ENCODE measurements at places on chromosomes 3 and 15.
A peak's percentile ranks its signal among the peaks of the same experiment; 100 is the strongest.

DNA sequence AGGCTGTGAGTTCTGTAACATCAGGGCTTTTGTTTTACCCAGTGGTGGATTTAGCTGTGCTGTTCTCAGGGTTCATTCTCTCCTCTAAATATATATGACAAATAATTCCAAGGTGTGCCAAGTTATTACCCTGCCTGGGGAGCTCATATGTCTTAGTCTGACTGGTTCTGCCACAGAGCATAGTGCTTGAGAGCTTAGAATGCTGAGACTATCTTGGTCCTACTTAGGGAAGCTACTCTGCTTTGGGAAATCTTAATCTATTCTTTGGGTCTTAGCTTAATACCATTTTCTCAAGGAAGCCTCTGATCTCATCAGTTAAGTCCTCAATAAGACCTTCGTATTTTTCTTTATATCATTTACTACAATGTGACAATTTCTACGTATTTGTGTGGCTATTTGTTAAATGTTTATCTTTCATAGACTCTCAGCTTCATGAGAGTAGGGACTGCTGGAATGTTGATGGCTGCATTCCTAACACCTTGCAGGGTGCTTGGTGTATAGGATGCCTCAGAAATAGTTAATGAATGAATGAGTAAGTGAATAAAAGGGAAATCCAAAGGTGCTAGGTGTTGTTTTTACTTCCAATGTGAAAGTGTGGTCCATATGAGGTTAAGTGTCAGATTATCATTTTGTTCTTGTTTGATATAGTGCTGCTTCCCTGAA lies 1.8 kb downstream of the OTOL1 start:
- no peak for DNase-seq

DNA sequence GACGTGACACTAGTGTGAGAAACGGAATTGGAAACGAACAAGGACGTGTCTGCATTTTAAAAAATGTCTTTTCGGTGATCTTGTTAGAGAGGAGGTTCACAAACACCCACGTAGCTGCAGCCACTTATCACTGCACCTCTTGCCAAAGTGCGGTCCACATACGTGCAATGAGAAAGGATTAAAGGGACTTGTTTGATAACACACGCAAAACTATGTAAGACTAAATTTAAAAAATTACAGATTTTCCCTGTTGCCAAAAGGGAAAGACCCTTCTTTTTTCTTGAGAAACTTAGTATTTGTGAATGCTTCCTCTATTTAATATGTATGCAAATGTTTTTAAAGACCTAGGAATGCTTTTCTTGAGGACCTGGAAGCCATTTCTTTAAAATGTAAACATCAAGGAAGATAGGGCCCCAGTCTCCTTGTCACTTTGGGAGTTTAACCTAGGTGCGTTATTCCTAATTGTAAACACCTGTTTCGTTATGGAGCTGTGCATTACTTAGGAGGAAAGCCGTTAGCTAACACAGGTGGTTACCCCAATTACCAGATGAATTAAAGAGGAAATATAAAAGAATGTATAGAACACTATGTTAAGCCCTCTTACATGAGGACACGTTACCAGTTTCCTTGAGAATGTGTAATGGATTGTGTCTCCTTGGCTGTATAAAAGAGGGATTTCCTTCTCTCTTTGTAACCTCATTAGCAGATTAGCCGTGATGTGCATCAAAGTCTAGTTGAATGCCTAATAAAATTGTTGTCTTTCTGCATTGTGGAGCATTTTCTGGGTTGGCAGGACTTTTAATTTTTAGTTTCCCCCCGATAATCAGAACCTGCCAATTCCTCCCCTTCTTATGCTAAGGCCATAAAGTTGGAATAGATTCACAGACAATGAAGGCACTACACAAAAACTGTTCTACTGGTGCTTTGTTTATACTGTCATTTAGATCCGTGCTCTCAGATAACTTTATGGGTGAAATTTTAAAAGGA lies 1.0 kb downstream of the LEKR1 start:
- peak; percentile 38 for DNase-seq

DNA sequence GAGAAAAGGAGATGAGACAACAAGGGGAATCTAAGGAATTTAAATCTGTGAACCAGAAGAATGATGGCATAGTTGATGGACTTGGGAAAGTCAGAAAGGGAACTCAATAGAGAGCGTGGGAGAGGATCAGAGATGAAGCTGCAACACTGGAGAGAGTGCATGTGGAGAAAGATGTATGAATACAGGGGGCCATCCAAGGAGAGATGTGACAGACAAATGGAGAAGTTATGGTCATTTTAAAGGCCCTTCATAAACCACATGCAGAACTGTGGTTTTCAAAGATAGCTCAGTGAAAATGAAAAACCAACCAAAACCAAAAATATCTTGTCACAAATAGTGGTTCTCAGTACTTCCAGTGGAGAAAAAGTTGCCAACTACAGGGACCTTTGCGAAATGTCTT lies 265.2 kb downstream of the SUCLG2 start:
- no peak for DNase-seq

DNA sequence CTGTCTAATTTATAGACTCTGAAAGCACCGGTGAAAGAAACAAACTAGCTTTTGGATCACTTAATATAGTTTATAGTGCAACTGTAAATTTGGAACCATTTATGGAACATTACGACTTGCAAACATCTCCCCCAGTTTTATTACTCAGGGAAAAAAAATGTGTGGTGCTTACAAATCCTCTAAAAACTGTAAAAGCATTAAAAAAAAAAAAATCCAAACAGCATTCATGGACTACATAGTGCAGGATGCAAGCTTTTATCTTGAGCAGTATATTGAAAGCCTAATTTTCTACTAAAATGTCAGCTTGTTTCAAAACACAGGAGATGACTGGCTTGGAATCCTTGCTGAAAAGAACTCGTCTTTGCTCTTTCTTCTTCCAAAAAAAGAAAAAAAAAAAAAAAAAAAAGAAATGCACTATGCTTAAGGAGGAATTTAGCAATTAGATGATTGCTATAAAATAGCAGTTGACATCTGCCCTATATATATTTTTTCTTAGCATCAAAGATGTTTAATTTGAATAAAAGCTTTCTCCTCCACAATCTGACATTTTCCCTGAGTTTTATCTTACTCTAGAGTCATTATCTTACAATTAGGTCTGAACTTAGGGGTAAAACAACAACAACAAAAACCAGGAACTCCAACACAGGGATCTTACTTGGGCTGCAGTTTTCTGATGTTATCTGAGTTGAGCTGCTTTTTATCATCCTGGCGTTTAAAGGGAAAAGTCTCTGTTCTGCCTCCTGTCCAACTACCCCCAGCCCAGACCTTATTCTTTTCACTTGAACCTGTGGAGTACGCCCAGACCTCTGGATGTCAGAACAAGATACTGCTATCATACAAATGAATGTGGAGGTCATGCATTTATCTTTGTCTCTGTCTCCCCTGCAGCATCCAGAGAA lies 62.6 kb upstream of the PDZRN3 start:
- no peak for DNase-seq

- no peak for DNase-seq
Observed at GRCh38 chr3:41190509-41191284, 8.6 kb upstream of the CTNNB1 start.

- no peak for DNase-seq
Observed at GRCh38 chr3:189954733-189955665, 165.7 kb downstream of the P3H2 start.

GRCh38 chr15:89329329-89330084 lies 5.1 kb downstream of the POLG start:
- no peak for DNase-seq

DNA sequence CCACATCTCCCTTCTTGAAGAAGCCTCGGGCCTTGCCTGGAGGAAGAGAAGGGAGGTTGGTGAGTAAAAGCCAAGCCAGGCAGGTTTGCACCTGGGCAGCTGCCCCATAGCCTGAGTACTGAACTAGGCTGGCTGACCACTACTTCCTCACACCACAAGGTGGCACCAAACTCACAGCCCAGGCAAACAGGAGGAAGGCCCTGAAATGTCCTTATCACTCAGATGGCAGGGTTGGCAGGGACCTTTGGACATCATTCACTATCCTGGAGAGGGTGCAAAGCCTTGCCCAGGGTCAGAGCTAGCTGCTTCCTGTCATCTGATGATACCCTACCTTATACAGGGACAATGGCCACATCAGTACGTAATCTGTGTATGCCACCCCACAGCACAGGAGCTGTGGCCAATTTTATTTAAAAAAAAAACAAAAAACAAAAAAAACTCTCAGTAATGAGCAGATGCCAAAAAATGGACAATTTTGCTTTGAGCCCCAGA lies 2.2 kb upstream of the GRAMD2A start:
- no peak for DNase-seq

DNA sequence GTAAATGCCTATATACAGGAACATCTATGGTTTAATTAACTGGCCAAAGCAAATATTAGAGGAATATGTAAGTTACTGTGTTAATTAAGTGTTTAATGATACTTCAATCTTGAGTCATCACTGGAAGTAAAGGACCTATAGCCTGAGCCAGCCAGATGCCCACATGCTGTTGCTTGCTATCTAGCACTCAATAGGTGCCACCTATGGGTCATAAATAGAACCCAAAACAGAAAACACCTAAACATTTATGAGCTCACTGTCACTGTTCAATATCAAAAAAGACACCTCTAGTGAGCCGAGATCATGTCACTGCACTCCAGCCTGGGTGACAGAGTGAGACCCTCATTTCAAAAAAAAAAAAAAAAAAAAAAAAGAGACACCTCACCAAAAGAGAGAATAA lies 48.4 kb upstream of the IP6K2 start:
- DNase-seq = no peak

DNA sequence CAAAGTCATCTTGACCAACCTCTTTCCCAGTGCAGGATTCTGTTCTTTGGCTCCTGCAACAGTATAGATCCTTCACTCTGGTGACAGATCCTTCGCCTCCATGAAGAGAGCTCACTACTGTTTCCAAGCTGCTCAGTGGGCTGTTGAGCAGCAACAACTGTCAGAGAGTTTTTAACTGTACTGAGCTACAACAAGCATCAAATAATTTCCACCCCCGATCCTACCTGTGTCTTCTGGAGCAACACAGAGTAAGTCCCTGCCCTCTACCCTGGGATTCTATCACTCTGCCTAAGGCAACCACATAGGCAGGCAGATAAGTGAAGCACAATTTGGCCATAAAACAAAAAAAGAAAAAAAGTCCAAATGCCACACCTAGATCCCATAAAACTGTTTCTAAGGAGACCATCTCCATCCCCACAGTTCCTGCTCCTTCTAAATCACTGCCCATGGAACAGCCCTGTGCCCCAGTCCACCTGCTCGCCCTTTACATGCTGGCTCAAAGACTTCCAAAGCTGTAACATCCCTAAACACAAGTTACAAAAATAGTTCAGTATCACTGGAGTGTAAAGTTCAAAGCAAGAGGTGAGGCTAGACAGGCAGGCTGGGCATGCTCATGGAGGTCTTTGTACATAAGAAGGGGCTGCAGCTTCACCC lies 37.8 kb upstream of the ANPEP start:
- DNase-seq = no peak

- no peak for DNase-seq
Observed at GRCh38 chr3:120018299-120018698, 75.9 kb downstream of the GSK3B start.

GRCh38 chr3:66076861-66077470 lies 38.2 kb upstream of the MAGI1 start:
- no peak for DNase-seq

DNA sequence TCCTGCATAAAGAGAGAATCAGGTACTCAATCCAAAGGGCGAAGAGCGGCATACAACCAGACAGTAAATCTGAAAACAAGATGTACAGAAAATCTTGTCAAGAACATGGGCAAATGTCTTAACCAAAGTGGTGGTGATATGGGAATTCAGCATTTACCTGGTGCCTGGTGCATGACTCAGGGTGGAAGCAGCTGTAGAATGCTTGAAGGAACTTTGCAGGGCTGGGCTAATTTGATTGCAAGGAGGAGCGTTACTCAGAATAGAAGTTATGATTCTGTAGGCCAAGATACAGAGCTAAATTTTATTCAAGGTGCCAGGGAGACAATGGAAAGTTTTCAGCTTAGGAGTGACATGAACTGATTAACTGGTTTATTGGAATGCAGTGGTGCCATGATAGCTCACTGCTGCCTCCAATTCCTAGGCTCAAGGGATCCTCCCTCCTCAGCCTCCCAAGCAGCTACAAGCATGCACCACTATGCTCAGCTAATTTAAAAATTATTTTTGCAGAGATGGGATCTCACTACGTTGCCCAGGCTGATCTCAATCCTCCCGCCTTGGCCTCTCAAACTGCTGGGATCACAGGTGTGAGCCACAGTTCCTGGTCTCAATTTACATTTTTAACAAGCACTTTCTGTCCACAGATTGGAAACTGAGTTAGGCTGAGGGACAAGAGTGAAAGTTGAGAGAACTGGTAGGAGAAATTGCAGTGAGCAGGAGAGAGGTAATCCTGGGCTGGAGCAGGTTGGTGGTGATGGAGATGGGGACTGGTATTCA lies 91.5 kb upstream of the TBC1D5 start:
- DNase-seq = no peak

DNA sequence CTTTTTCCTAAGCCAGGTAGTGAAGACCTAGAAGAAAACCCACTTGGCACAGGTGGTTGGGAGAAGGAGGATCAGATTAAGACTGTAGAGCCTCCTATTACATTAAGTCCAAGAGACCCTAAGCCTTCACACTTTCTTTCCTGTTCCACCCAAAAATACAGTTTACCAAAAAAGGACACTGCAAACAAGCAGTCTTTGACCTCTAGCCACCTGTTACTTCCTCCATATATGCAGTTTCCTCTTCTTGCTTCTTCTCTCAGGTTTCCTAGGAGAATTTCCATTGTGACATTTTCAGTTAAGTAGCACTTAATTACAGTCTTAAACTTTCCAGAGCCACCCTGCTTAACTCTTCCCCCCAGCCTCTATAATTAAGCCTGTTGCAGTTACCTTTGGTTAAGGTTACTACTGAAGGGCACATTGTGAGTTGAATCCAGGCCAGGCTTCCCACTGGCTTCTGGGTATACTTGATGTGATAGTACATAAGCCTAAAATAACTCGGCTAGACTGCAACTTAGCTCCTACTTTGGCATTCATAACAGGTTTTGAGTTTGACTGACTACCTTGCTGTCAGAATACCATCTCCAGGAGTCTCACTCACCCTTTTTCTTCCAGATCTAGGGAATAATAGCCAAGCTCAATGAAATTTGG lies 114.2 kb upstream of the UMPS start:
- DNase-seq = no peak

- no peak for DNase-seq
Observed at GRCh38 chr15:88985547-88986393, 72.6 kb upstream of the MFGE8 start.

GRCh38 chr3:60096403-60096802 lies 1046.6 kb upstream of the CFAP20DC start:
- DNase-seq = no peak

- no peak for DNase-seq
Observed at GRCh38 chr3:188497021-188497420, 343.1 kb downstream of the LPP start.

GRCh38 chr15:76330080-76330680 lies 6.4 kb upstream of the ISL2 start:
- DNase-seq = no peak

Data from NCI-H526 treated with DMSO at 0.1 percent for 48 hours (cell line).